ENCODE measurements at places on chromosomes 1 and 21.

DNA sequence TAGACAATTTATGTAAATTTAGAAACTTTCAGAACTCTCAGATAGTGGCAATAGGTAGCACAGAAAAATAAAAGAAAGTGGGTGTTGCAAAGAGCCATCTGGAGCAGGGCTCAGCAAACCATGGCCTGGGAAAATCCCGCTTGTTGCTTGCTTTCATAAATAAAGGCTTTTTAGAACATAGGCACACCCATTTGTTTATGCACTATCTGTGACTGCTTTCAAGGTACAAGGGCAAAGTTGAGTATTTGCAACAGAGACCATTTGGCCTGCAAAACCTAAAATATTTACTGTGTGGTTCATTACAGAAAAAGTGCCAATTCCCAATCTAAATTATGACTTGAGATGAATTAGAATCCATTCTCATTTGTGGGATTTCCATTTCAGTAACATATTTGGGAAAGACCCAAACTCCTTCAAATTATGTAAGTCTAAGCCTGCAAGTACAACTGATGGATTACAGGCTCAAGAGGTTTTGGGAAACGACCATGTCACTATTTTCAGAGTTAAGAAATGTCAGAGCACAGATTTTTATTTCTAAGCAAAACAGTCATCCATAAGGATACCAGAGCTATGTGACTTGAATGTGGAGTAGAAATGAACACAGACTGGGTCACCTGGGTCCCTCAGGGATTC is 43.5 kb upstream of the DPT start:
- no peak for DNase-seq

DNA sequence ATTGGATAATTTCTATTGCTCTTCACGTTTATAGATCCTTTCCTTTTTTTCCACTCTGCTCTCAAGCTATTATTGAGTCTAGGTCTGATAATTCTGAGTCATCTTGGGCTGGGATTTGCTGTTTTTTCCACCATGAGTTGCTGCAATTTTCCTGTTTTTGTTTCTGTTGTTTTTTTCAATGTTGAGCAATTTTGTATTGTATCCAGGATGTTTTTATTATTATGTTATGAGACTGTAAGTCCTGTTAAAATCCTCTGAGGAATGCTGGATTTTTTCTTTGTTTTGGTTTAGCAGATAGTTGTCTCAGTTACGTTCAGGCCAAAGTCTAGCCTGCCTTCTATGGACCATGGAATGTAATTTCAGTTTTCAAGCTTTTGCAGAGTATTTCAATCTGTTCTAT is 13.0 kb upstream of the SLC35A3 start:
- no peak for DNase-seq

DNA sequence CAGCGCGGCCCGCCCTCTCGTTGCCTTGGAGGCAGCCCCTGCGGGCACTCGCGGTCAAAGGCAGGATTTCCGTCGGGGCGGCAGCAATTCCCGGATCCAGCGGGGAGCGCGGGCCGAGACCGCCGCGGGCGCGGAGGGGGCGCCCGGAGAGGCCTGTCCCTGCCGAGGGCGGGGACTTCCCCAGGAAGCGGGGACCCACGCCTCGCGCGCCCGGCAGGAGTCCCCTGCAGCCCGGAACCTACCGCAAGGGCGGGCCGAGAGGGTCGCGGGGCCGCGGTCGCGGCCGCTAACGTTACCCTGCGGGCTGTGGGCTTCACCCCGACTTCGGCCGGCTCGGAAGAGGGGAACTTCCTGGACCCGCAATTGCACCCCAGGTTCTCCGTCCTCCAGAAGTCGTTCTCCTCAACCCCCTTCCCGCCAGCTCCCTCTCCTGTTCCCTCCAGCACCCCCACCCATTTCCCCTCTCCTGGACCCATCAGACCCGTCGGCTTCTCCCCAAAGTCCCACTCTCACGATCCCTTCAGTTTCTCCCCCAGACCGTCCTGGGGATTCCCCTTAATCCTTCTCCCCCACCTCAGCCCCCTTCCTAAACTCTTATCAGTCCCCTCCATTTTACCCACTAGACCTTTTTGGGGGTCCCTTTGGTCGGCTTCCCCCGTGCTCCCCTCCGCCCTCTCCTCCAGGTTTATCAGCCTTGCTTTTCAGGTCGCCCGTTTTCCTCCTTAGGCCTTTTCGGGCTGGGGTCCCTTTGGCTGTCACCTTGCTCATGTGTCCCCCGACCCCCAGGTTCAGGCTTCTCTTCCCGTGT is 604 bp downstream of the FGR start:
- peak; percentile 25 for DNase-seq

DNA sequence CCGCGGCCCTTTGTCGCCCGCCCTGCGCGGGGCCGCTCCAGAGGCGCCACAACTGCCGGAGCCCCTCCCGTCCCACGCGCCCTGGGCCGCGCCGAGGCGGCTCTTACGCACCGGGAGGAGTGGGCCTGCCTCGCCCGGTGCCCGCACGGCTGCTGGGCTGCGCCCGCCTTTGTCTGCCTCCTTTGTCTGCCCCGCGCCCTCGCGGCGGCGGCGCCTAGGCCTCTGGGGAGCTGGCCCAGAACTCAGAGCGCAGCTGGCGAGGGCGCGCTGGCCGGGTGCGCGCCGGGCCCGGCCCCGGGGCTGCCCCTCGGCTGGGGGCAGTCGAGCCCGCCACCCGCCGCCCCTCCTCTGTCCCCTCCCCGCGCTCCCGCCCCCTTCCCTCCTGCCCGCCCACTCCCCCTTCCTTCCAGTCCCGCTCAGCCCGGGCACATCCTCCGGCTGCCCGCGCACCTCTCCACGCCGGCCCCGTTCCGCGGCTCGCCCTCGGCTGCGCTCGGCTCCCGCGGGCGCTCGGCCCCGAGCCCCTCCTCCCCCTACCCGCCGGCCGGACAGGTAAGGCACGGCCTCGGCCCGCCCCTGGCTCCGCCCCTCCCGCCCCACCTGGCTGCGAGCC is at the start of gene DRAXIN:
DRAXIN (plus strand) TSS at position 409 of the 613 bp plus-strand sequence. CDS start 14,549 bp downstream, outside the sequence.
- peak; percentile 18 for DNase-seq

DNA sequence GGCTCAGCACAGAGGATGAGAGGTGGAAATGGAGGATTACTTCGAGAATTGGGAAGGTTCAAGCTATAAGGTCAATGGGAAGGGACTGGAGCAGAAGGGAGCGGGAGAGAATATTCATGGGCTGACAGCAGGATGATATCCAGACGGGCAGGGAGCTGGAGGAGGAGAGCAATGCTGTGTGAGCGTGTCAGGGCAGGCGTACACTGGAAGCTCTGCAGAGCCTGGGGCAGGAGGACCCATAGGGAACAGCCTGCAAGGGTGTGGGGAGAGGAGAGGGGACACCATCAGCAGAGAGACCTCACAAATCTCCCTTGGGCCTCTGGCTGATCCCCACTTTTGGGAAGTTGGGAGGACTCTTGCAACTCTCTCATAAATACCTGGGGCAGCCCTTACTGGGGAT is 13.7 kb downstream of the CSF1 start:
- no peak for DNase-seq

DNA sequence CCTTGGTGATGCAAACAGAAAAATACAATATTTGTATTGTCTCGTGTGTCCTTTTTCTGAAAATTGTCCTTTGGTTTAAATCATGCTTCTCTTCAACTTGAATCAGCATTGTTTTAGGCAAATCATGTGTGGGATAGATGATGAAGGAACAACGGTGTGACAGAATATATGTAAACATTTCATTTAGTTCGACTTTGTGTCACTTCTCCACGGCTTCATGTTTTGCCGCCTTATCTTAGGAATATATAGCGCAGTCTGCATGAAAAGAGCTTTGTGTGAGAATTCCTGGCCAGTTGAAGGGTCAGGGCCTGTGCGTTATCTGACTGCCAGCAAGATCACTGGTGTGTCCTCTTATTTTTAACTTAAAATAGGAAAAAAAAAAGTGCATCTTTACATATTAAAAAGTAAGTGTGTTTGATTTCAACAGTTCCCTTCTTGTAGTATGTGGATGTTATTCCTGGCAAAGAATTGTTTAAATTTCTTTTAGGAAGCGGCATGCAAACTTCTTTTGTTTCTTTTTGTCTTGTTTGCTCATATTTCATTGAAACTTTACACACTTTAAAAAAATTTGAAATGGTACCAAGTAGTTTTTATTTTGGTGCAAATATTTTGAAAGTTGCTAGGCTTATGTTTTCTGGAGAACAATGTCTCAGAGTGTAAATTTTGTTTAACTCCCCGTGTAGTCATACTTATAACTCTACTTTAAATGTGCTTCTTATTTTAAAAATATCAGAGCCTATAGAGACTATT is 465.2 kb downstream of the USP25 start:
- DNase-seq = no peak

DNA sequence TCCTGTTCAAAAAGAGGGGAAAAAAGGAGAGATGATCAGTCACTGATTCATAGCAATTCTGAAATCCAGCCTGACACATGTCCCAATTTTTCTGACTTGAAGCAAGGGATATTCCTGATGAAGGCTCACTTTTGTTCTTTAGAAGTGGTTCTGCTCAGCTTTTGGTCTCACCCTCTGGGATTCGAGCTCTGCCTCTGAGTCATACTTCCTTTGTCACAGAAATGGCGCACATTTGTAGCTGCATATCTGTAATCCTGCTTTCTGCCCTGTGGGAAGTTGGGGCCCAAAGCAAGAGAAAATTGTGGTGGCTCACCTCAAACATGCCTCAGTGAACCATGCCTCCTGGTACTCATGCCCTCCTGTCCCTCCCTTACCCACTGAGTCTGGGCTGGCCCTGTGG is 22.3 kb upstream of the FAM78B start:
- DNase-seq = no peak

GRCh38 chr1:110176299-110176956 is 26.1 kb downstream of the SLC6A17 start:
- peak; percentile 94 for DNase-seq

GRCh38 chr1:43269627-43270375 is at the start of gene TMEM125:
Gene TMEM125, plus strand, starts transcription at chr1:43269983. Its CDS starts 2,740 bp downstream, at chr1:43272723.
- DNase-seq = no peak

Measured in BE2C (cell line).